ENCODE measurements at places on chromosomes 5 and 9.

GRCh38 chr5:137146402-137146890, 352.7 kb downstream of the SPOCK1 start:
- DNase-seq: no peak

DNA sequence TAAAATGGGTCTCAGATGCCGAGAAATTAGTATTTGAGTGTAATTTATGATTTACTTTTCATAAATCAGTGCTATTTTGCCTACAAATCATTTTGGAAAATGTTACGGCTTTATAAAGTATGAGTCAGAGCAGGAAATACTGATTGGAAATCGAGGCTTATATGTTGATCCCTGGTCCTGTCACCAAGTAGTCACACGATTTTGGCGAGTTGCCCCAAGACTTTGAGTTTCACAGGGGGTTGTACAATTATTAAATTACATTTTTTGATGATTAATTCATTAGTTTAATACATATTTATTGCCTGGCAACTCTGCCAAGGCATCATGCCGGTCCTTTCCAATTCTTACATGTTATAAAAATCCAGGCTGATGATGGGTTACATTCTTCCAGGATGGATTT, 443.9 kb upstream of the KLF4 start:
- DNase-seq: no peak

DNA sequence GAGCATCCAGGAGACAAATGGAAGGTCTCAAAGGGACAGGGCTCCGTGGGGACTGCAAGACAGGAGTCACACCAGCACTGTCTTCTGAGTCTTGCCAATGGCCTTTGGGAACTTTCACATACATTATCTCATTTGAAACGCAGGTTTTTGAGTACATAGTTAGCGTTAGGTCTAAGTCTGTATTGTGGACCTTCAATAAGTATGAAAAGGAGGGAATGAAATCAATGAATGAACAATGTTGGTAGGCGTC, 442 bp upstream of the DCTN4 start:
- DNase-seq: no peak

GRCh38 chr5:38796742-38797108, 49.1 kb upstream of the OSMR start:
- DNase-seq: no peak

- DNase-seq: no peak
These were observed 295.2 kb downstream of the ARHGAP26 start for GRCh38 chr5:143065185-143065965.

DNA sequence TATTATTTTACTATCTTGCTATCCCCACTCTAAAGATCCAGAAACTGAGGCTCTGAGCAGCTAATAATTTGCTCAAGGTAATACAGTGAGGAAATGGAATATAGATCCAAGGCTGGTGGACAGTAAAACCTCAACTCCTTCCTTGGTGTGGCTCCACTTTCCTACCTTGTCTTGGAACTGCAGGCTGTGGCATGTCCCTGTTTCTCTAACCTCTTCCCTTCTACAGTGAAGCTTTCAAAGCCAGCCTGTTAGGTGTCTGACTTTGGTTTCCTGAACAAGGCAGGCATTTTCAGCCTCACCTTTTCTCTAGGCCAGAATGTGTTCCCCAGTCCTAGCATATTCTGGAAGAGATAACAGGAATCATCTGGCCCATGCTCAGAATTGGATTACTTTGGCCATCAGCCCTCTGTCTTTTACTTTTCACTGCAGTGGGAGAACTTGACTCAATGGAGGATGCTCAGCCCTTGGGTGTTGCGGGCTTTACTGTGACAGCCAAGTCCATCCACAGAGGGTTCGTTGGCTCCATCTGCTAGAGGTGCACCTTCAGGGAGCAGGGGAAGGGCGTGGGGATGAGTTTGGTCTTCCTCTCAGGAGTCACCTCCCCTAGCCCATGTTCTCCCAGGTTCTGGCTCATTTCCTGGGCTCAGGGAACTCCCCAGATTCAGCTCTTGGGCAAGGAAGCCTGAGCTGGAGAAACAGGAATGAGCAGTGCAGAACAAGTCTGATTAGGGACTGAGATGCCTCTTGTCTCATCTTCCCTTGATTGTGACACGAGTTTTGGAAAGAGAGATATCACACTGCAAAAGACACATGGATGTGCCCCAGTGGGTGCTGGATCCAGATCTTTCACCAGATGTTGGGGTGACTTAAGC, 1.1 kb downstream of the NIPAL4 start:
- no peak for DNase-seq

GRCh38 chr9:126153382-126153781, 173.2 kb upstream of the MVB12B start:
- DNase-seq: no peak

GRCh38 chr5:119945691-119946090, 316.3 kb downstream of the FAM170A start:
- DNase-seq: no peak

GRCh38 chr9:16171911-16172310, 619.1 kb downstream of the CCDC171 start:
- no peak for DNase-seq

DNA sequence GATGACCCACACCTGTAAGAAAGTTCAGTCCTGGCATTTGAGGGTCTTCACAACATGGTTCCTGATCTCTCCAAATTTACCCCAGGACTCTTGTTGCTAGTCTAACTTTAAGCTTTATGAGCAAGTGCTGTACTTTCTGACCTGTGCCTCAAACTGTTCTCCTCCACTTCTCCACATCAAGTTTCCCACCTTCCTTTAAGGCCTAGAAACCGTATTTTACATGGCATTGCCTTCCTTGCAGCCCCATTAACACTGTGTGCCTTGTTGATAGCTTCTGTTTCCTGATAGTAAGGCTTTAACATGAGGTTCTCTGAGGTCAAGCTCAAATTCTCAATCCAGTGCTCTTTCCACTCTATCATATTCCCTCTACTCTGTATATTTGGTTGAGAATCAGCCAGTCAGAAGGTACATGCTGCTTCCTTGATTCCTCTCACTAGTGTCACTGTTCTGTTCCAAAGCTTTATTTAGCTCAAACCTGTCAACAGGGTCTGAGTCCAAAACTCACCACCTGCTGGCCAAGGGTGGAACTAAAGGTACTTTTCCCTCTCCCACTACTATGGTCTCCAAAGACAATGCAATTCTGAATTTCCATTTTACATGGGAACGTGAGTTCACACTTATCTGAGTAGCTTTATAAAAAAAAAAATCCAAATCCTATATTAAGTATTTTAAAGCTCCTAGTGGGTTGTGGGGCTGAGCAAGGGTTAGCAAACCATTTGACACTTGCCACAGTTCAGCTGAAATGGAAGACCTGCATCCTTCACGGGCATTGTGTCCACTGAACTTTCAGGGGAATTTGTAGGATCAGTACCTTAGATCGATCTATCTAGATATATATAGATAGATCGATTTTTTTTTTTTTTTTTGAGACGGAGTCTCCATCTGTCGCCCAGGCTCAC, 21.1 kb downstream of the VCP start:
- no peak for DNase-seq

DNA sequence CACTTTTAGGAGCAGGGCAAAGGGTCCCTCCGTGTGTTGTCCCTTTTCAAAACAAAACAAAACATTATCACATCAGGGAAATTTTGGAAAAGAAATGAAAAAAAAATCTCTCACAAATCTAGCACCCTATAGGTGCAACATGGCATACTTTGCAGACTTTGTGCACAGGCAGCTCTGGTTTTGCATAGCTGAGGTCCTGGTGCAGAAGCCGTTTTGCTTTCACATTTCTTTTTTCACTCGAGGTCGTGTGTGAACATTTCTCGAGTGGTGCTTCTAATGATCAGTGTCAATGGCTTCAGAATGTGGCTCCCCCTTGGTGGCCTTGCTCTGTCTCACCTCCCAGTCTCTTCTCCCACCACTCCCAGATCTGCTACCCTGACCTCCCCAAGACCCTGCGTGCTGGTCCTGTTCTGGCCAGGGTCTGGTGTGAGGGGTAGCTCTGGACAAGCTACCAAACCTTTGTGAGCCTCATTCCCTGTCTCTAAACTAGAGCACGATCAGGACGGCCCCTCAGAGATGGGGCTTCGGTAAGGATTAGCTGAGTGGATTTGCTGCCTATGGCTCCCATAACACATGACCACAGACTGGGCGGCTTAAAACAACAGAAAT, 258.0 kb downstream of the NSG2 start:
- no peak for DNase-seq

DNA sequence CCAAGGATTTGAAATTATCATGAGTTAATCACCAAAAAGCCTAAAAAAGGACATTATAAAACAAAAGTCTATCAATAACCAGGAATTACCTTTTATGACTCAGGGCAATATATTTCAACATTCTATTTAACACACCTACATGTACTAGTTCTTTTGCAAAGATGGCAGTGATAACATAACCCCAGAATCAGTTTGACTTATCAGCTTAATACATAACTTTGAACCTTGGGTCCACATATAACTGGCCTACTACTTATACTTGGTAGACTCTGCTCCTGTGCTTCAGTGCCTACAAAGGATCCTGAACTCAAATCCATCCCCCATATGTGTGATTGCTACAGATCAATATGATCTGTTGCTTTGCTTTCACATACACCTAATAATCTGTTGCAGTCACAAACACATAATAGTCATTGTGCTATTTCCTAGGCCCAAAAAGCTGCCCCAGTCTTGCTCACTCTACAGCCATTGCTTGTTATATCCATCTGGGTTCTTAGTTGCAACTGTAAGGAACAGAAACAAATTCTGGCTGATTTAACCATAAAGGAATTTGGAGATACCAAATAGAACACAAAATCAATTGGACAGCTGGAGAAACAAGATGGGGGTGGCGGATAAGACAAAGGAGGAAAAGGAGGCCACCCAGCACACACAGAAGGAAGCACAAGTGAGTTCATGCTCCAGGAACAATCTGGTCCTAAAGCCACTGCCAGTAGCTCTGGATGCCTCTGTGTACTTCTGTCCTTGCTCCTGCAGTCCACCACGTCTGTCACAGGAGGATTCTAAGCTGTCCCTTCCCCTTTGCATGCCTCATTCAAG, 25.5 kb downstream of the DEPDC1B start:
- no peak for DNase-seq

GRCh38 chr5:103860327-103860726, 297.7 kb upstream of the NUDT12 start:
- no peak for DNase-seq

DNA sequence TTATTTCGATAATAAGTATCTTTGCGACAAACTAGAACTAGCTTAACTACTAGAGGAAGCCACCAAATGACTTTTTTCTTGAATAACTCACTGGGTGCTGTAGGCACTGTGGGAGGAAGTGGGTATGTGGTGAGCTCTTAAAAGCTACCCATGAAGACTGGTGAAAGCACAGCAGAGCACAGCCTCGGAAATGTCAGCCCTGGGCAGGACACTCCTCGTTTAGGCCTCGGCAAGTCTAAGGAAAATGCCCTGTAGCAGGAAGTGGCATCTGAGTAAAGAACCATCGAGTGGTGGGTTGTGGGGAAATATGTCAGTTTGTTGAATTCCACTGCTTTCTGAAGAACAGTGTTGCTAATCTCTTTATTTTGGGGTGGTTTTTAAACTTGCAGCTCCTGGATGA, 44.0 kb upstream of the NCS1 start:
- DNase-seq: no peak

DNA sequence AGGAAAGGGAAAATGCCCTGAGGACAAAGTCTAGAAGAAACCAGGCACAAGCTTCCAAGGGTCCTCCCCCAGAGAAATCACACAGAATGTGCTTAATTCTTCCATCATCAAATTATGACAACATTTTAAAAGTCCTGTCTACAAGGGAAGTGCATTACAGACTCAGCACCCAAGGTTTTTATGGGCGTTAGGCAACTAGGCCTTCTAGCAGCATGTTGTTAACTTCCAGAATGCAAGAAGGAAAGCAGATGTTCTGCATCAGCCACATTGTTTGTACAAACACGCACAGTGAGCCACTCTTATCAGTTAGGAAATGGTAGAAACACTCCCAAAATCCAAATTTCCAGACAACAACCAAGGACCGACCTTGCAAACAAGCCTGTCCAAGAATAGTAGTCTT, 26.5 kb downstream of the SMC5 start:
- DNase-seq: no peak

GRCh38 chr5:72281764-72282499, 38.1 kb downstream of the MRPS27 start:
- no peak for DNase-seq

DNA sequence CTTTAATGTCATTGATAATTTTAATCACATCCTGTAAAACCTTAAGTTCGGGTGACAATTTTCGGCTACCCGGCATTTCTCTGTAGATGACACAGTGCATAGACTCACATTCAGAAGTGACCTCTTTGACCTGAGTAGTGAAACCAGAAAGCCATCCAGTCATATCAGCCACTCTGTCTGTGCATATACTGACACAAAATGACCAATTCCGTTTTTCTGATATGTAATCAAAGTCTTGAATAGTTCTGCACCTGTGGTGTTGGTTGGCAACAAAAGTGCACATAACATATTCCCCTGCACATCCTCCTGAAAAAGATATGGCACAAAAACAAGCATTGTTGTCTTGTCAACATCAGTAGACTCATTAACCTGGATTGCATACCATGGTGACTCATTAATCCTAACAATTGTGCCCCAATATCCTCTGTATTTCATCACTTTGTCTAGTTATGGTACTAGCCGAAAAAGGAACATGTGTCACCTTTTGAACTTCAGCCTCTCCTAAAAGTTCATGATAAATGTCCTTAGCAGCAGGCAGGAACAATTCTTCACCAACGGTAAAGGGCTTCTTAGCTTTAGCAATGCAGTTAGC, 4.6 kb upstream of the HNRNPA0 start:
- no peak for DNase-seq

GRCh38 chr5:120805131-120805530, 341.0 kb downstream of the PRR16 start:
- no peak for DNase-seq

GRCh38 chr5:111530298-111530740, 18.0 kb upstream of the STARD4 start:
- DNase-seq: peak; percentile 84

- no peak for DNase-seq
These were observed 3.3 kb upstream of the CLTA start for GRCh38 chr9:36187414-36187813.

DNA sequence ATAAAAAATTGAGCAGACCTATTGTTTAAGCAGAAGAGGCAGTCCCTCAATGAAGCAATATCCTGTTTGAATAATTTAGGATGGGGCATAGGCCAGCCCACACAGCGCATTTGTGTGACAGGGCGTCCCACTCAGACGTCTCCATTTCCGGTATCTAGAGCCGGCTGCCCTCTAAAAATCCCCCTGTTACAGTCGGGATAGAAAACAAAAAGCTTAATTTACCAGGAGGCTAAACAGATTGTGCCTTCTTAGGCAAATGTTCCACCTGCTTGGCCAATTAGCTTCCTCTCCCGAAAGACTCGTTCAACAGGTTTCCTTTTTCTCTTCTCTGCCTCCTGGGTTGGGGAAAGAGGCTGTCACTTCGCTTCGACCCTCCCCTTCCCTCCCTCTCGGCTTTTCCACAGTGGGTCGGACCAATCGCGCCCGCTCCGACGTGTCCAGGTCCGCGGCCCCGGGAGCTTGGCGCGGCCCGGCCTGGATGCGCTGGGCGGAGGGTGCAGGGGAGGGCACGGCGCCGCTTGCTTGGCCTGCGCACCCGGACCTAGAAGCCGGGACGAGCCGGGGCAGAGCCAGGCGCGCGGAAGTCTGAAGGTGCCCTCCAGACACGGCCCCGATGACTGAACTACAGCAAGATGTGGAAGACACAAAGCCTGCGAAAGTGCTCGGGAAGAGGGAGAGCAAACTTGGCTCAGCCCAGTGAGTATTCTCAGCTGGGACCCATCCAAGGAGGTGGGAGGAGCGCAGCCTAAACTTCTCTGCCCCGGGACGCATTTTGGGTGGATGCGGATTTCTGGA, at the start of gene GRAMD2B:
Gene GRAMD2B, plus strand, starts transcription at position 416 of the 795 bp plus-strand sequence. Its CDS starts 198 bp downstream, at position 614.
- DNase-seq: peak; percentile 90
